HCT116 (cell line): ENCODE measurements at places on chromosomes 1 and 21. TPM values are rescaled to one million over a fixed set of nuclear protein-coding genes. Genes with fewer than 3 reads are reported as not detected.

The RNF19B gene
- 22.5 TPM for total RNA-seq

The OR6K3 gene
- not detected for total RNA-seq

The STXBP3 gene
- total RNA-seq: 22.6 TPM

The CFAP107 gene
- not detected for total RNA-seq

The DIO1 gene
- total RNA-seq: not detected

The TNNT2 gene
- total RNA-seq: 2.0 TPM

DNA sequence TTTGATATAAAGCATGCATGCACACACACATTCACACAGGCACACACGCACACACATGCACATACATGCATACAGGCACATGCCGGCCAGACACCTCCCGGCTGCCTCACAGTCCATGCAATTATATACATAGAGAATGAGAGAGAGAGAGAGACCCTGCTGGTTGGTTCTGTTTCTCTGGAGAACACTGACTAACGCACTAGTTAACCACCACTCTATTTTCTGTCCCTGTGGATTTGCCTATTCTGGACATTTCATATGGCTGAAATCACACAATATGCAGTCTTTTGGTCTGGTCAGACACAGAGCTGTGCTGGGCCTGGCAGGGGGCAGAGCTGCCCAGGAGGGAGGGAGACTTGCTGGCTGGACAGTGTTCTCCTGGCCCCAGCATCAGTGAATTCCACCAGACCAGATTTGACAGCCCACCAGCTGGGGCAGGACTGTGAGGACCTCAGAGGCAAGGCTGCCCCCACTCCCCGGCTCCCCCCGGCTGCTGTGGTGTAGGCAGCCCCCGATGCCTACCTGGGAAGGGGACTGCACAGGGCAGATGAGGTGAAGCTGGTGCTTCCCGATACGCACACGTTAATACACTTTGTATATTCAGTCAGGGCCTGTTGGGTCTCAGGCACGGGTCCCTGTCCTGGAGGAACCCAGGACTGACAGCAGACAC is 152.2 kb downstream of the NPHP4 start:
- DNase-seq: no peak

DNA sequence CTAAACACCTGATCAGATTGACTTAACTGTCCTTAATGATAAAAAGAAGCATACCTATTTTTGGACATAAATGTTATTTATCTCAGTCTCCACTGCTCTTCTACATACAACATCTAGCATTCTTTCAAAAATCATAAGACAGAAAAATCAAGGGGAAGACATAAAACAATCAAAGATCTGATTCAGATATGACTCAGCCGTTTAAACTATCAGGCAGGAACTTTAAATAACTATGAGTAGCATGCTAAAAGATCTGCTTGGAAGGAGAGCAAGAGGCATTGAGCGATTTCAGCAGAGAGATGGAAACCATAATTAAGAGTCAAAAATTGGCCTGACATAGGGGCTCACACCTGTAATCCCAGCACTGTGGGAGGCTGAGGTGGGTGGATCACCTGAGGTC is 27.2 kb upstream of the SLC22A15 start:
- no peak for DNase-seq
